ENCODE measurements at places on chromosomes 12 and 14.
A peak's percentile ranks its signal among the peaks of the same experiment; 100 is the strongest.

- no peaks in the 10 kb centered on the region for H3K4me1 ChIP-seq
- DNase-seq = peak; percentile 49
- H3K36me3 ChIP-seq = no peaks in the 10 kb centered on the region
- no peaks in the 10 kb centered on the region for H3K27me3 ChIP-seq
- no peak overlapping the region for H3K27ac ChIP-seq
Measured at GRCh38 chr12:117212563-117213190, 22.4 kb upstream of the FBXO21 start.

- no peak overlapping the region for H3K27ac ChIP-seq
- peaks cover 3% of the 10 kb centered on the region for H3K4me1 ChIP-seq
- H3K27me3 ChIP-seq = no peaks in the 10 kb centered on the region
- DNase-seq = peak; percentile 61
- no peak overlapping the region for H3K4me3 ChIP-seq
Measured at GRCh38 chr12:117857632-117858612, 110.9 kb downstream of the KSR2 start.

DNA sequence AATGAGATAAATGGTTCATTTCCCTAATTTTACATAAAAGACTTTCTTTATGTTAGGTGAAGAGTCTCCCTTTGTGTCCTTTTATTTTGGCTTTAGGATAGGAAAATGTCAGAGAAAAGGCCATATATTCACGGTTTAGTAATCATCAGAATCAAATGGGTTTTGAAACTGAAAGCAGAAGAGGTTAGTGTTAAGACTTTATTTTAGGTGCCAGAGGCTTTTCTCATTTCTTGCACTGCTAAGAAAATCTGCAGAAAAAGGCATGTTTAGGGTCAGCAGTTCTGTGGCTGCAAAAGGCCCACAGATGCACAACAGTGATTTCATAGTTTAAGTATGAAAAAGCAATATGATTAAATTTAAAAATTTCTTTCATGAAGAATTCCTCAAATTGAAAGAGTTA, 80.4 kb upstream of the SINHCAF start:
- H3K4me3 ChIP-seq = no peak overlapping the region
- no peak for DNase-seq
- H3K27ac ChIP-seq = no peak overlapping the region
- H3K36me3 ChIP-seq = no peaks in the 10 kb centered on the region
- no peaks in the 10 kb centered on the region for H3K4me1 ChIP-seq
- H3K27me3 ChIP-seq = no peaks in the 10 kb centered on the region

DNA sequence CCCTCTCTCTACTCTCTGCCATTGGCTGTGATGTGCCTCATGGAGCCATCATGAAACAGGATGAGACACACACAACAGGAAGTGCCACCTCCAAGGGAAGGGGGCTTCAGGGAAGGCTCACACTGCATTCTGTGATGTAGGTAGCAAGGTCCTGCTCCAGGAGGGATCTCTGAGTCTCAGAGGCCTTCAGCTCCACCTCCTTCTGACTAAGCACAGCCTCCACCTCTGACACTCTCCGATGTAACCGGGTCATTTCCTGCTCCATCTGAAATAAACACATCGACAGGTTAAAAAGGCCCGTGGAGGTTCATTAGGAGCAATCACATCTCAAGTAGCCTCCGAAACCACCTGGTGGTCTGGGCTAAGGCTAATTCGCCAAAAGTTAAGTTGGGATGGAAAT, 93.3 kb downstream of the CIT start:
- H3K4me1 ChIP-seq = no peaks in the 10 kb centered on the region
- peaks cover 8% of the 10 kb centered on the region for H3K36me3 ChIP-seq
- DNase-seq = peak; percentile 11
- no peaks in the 10 kb centered on the region for H3K27me3 ChIP-seq
- no peak overlapping the region for H3K4me3 ChIP-seq
- no peak overlapping the region for H3K27ac ChIP-seq

DNA sequence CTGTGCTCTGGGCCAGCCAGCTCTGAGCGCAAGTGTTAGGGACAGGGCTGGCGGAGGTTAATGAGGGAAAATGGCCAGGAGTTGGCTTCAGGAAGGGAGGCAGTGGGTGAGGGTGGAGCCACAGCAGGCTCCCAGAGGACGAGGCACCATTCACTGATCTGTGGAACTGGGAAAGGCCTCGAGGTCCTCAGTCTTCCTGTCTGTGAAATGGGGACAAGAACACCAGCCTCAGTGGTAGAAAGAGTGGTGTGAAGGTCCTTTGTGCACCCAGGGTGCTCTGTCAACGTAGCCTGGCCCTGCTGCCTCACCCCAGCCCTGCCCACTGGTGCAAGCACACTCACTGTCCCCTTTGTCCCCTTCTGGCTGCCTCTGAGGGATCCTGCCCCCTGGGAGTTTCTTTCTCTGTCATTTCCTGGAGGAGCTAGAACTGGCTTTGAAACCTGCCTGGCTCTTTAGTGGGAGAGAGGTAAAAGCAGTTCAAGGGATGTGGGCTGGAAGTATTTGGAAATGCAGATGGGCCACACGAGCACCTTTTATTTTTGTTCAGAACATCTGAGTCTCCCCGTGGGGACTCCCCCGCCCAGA, 25.0 kb downstream of the SYNDIG1L start:
- peak overlapping the region; percentile 21 for H3K4me3 ChIP-seq
- no peaks in the 10 kb centered on the region for H3K36me3 ChIP-seq
- no peak for DNase-seq
- H3K27ac ChIP-seq = peak overlapping the region; percentile 63
- peaks cover 25% of the 10 kb centered on the region for H3K4me1 ChIP-seq
- no peaks in the 10 kb centered on the region for H3K27me3 ChIP-seq

- no peaks in the 10 kb centered on the region for H3K36me3 ChIP-seq
- no peaks in the 10 kb centered on the region for H3K27me3 ChIP-seq
- no peak overlapping the region for H3K27ac ChIP-seq
- DNase-seq = no peak
- no peaks in the 10 kb centered on the region for H3K4me1 ChIP-seq
Measured at GRCh38 chr14:87282266-87282665, 710.7 kb downstream of the GALC start.

- DNase-seq = no peak
- no peak overlapping the region for H3K27ac ChIP-seq
- H3K27me3 ChIP-seq = no peaks in the 10 kb centered on the region
- H3K4me3 ChIP-seq = no peak overlapping the region
- no peaks in the 10 kb centered on the region for H3K36me3 ChIP-seq
Measured at GRCh38 chr14:44135972-44136371, 371.1 kb downstream of the FSCB start.

DNA sequence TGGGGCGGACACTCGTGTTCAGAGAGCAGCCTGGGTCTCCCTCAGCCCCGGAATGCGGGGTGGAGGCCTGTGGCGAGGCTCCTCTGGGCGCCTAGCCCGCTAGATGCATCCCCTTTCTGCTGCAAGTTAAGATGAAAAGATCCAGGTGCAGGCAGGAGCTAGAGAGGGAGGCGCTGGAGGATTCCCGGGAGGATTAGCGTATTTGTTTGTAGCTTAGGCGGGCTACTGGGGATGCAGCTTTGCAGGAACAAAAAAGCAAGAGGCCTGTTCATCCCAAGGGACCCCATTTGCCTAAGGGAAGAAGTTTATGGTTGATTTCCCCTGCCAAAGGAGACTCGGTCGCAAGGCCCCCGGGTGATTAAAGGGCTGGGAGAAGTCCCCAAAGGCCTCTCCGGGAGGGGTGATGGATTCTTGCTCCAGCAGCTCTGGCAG, 824 bp downstream of the CCDC177 start:
- no peak for DNase-seq
- no peak overlapping the region for H3K27ac ChIP-seq
- H3K4me1 ChIP-seq = peaks cover 19% of the 10 kb centered on the region
- peaks cover 28% of the 10 kb centered on the region for H3K27me3 ChIP-seq
- no peaks in the 10 kb centered on the region for H3K36me3 ChIP-seq

DNA sequence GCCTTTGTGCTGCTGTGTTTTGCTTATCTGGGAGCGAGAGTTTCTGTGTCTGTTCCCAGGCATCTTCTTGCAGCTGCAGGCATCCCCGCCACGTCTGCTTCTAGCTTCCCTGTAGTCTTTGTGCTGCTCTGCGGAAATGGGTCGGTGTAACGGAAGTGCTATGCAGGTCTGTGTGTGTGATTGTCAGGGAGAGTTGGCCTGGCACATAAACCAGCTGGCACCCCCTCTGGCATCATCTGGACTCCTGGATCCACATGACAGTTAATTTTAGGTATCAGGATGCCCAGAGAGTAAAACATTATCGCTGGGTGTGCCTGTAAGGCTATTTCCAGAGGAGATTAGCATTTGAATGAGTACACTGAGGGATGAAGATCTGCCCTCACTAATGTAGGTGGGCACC, 9.4 kb upstream of the OASL start:
- peak; percentile 18 for DNase-seq
- peaks cover 4% of the 10 kb centered on the region for H3K27me3 ChIP-seq
- no peaks in the 10 kb centered on the region for H3K36me3 ChIP-seq
- no peak overlapping the region for H3K4me3 ChIP-seq
- no peak overlapping the region for H3K27ac ChIP-seq

GRCh38 chr12:81128930-81129554, 51.2 kb downstream of the ACSS3 start:
- no peak overlapping the region for H3K4me3 ChIP-seq
- H3K4me1 ChIP-seq = no peaks in the 10 kb centered on the region
- no peak overlapping the region for H3K27ac ChIP-seq

GRCh38 chr12:26334621-26335124, 139.3 kb downstream of the SSPN start:
- no peak overlapping the region for H3K4me3 ChIP-seq
- no peak for DNase-seq
- H3K36me3 ChIP-seq = peaks cover 16% of the 10 kb centered on the region
- no peaks in the 10 kb centered on the region for H3K27me3 ChIP-seq
- H3K4me1 ChIP-seq = no peaks in the 10 kb centered on the region

DNA sequence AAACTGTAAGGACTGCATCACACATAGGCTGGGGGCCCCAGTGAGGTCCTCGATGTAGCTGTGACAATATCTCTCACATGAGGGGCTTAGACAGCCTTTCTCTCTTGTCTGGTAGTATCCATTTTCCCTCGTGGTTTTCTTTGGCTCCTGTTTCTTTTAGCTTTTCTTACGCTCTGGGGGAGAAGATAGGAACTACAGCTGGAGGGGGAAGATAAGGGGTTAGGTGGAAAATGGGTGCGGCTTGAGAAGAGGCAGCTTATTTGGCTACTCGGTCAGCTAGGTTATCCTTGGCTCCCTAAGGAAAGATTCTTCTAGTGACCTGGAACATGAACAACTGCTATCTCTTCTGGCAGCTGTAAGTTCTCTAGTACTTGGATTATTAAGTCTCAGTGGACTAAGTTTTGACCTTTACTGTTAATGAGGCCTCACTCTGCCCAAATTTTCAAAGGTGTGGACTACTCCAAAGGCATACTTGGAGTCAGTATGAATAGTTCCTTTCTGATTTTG, 28.7 kb upstream of the CPNE8 start:
- no peak overlapping the region for H3K4me3 ChIP-seq
- no peaks in the 10 kb centered on the region for H3K27me3 ChIP-seq
- H3K4me1 ChIP-seq = no peaks in the 10 kb centered on the region
- no peaks in the 10 kb centered on the region for H3K36me3 ChIP-seq

- H3K4me1 ChIP-seq = no peaks in the 10 kb centered on the region
- H3K36me3 ChIP-seq = no peaks in the 10 kb centered on the region
- DNase-seq = no peak
Measured at GRCh38 chr14:94394581-94395207, 6.3 kb upstream of the SERPINA1 start.

- no peaks in the 10 kb centered on the region for H3K27me3 ChIP-seq
- H3K4me3 ChIP-seq = no peak overlapping the region
- no peak overlapping the region for H3K27ac ChIP-seq
- H3K4me1 ChIP-seq = no peaks in the 10 kb centered on the region
- H3K36me3 ChIP-seq = no peaks in the 10 kb centered on the region
- DNase-seq = no peak
Measured at GRCh38 chr12:115569345-115570068, 708.0 kb downstream of the MED13L start.

- no peak overlapping the region for H3K27ac ChIP-seq
- no peaks in the 10 kb centered on the region for H3K4me1 ChIP-seq
- peaks cover 2% of the 10 kb centered on the region for H3K27me3 ChIP-seq
- DNase-seq = no peak
- H3K36me3 ChIP-seq = no peaks in the 10 kb centered on the region
Measured at GRCh38 chr12:67795236-67795635, 146.7 kb downstream of the DYRK2 start.

DNA sequence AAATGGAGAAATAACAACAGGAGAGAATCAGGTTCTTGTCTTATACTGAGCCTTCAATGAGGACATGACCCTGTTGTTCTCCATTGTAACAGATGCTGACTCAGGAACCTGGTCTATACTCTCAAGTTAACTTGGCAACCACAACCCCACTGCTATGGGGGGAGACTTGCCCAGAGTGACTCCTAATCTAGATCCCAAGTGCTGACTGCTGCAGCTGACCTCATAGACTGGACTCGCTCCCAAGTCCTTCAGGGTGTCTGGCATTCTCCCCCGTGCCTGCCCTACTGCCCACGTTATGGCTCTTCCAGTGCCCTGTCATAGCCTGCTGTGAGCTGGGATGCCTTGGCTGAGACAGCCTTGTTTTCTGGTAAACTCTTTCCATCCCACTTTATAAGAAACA, 37.1 kb downstream of the NID2 start:
- no peak for DNase-seq
- no peak overlapping the region for H3K4me3 ChIP-seq
- H3K27ac ChIP-seq = no peak overlapping the region
- H3K27me3 ChIP-seq = peaks cover 5% of the 10 kb centered on the region
- H3K36me3 ChIP-seq = no peaks in the 10 kb centered on the region

- no peaks in the 10 kb centered on the region for H3K36me3 ChIP-seq
- peaks cover 26% of the 10 kb centered on the region for H3K4me1 ChIP-seq
- H3K27ac ChIP-seq = peak overlapping the region; percentile 14
- peak overlapping the region; percentile 48 for H3K4me3 ChIP-seq
- DNase-seq = no peak
Measured at GRCh38 chr12:45205165-45205825, 10.6 kb upstream of the ANO6 start.

DNA sequence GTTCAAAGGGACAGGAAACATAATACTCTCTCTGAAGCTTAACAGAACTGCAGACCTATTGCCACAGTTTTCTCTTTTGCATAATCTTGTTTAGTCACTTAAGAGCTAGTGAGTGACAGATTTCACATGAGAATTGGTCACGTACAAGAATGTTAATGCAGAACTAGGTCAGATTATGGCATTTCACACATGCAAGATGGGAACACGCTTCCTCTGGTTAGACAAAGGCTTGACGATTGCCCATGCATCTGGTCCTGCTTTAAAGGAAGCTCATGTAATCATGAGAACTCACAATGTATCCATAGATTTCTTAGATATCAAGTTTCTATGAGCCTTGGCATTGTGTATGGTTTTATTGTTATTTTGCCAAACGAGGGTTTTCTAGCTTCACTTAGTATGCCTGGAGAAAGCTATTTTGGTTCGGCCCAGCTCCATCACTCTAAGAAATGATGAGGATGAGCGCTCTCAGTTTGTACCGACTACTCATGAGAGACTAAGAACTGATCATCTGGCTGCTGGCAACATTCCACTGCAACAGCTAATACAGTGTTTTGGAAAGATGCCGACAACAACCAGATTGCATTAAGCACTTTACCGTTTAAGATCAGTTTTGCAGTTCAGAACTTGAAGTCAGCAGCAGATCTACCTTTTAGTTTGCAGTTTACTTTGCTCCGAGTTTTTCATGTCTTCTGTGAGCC, 380.0 kb downstream of the DIO2 start:
- H3K4me1 ChIP-seq = no peaks in the 10 kb centered on the region
- no peak for DNase-seq
- H3K36me3 ChIP-seq = no peaks in the 10 kb centered on the region
- H3K27me3 ChIP-seq = no peaks in the 10 kb centered on the region
